Upper lobe of left lung (tissue), 6 donors: ENCODE measurements at places on chromosomes 7 and 10.

GRCh38 chr7:112487457-112488263 is 6.9 kb downstream of the LSMEM1 start:
- H3K4me3 ChIP-seq: no peak overlapping the region
- H3K36me3 ChIP-seq: no peaks in the 10 kb centered on the region
- H3K27me3 ChIP-seq: no peaks in the 10 kb centered on the region
- peaks cover 11% of the 10 kb centered on the region for H3K4me1 ChIP-seq

DNA sequence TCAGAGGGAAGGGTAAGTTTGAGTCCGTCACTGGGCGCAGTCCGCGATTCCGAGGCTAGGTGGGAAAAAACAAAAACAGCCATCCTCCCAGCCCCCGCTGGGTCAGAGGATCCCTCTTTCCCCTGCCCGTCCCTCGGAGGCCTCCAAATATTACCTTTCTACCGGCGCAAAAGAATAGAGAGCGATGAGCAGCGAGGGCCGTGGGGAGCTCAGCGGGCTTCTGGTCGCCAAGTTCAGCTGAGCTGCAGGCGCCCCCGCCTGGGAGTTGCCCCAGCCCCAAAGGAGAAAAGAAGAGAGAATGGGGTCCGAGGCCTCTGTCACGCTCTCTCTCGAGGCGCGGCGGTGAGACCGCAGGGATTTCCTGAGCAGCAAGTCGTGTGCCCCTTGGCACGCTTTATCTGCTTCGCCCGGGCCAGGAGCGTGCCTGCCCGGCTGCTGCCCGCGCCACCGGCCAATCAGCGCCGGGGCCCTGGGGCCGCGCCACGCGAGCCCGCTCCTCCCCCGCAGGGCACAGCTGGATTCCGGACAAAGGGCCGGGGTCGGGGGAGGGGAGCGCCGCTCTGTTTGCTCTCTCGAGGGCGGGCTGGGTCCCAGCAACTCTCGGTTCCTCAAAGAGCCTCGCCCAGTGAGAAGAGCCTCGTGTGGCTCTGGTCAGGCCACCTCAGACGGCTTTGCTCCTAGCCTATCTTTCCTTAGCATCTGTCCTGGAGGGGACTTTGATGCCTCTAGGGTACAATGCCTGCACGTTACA is at the start of gene NEUROG3:
Gene NEUROG3 (minus strand): TSS at position 367 of the 751 bp plus-strand sequence. CDS start 379 bp downstream, outside the sequence.
- no peak within 1 kb of the TSS for H3K4me3 ChIP-seq
- H3K36me3 ChIP-seq: no peaks in the 10 kb centered on the region
- no peak within 1 kb of the TSS for H3K27ac ChIP-seq
- peaks cover 56% of the 10 kb centered on the region for H3K27me3 ChIP-seq

DNA sequence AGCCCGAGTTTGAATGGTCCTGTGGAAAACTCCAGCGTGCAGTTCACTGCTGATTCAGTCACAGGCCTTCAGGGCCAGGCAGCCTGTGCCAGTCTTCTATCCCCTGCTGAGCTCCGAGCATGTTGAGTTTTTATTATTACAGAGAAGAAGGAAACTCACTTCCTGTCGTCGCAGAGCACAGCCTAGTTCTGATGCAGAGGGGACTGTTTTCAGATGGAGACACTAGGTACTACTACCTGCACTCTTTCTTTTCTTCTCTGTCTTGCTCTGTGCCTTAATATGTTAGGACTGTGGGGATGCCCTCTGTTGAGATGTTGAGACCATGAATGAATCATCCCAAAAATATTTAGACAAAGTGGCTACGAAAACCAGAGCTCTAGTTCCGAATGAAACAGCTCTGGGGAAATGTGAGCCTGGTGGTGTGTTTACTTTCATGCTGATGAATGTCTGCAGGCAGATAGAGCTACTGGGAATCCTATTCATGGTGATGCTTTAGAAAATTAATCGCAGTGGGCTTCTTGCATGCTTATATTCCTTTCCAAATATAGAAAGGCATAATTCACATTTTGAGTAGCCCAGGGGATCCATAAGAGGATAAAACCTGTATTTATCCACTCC is 29.6 kb downstream of the CASP7 start:
- DNase-seq: no peak
- peaks cover 7% of the 10 kb centered on the region for H3K36me3 ChIP-seq
- peaks cover 8% of the 10 kb centered on the region for H3K4me1 ChIP-seq

DNA sequence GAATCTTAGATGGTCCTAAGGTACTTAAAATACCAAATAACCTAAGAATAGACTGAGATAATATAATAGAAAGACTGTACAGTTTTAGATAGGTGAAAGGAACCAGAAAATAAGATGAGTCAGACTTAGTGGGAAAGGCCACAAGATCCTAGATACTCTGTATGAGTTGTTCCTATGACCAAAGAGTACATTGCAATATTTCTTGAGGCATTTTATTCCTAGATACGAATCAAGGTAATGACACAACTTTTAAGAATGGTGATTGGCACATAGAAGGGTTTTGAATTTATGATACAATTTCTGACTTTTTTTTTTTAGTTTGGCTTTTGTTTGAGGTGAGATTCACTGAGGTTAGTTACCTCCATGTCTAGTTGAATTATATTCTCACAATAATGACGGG is 30.2 kb downstream of the MGAM start:
- H3K27ac ChIP-seq: no peak overlapping the region
- H3K4me1 ChIP-seq: no peaks in the 10 kb centered on the region
- no peaks in the 10 kb centered on the region for H3K36me3 ChIP-seq

GRCh38 chr10:99731306-99732032 is 458 bp downstream of the COX15 start:
- no peak for DNase-seq
- H3K36me3 ChIP-seq: peaks cover 28% of the 10 kb centered on the region

GRCh38 chr7:66668677-66669076 is 40.0 kb downstream of the KCTD7 start:
- no peak overlapping the region for H3K27ac ChIP-seq
- H3K27me3 ChIP-seq: no peaks in the 10 kb centered on the region

DNA sequence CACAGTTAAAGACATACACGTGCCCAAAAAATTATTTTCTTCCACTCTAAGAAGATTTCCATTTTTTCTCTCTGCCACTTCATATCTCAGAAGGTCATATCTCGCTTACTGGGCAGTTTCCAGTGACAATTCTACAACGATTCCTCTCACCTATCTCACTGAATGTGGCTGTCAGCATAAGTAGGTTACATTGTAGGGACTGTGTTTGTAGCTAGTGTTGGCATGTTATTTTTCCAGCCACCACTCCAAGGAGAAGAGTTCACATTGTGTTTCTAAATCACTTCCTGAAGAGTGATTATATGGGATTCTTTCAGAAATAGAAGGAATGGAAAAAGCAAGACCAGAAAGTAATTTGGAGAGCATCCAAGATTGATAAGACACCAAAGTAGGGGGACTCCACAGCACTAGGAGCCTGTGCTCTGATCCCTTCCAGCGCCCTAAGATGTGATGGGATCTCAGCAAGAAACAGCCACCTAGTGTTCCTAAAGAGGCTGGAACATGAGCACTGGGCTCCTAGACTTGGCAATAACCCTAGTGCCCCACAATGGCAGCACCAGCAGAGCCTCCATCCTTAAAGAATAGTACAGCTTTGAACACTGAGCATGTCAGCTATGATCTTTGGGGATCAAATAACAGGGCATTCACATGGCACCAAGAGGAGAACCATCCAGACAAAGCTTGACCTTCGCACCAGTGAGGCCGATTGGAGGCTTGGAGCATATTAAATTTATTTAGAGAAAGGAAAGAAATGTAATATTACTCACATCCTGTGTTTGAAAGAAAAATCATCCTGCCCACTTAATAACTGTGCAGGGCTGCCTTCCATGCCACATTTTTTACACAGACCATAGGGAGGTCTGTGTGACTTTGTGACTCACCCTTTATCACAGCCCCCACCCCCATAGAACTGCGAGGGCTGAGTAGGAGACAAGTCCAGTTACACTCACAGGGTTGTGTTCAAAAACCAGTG is 51.8 kb downstream of the CAV1 start:
- H3K27ac ChIP-seq: peak overlapping the region; percentile 59
- no peaks in the 10 kb centered on the region for H3K27me3 ChIP-seq
- no peaks in the 10 kb centered on the region for H3K36me3 ChIP-seq
- no peak for DNase-seq
- peaks cover 40% of the 10 kb centered on the region for H3K4me1 ChIP-seq

GRCh38 chr7:13466874-13467547 is 522.5 kb downstream of the ETV1 start:
- H3K36me3 ChIP-seq: no peaks in the 10 kb centered on the region
- no peak for DNase-seq
- no peaks in the 10 kb centered on the region for H3K27me3 ChIP-seq
- H3K4me3 ChIP-seq: no peak overlapping the region
- no peak overlapping the region for H3K27ac ChIP-seq

- H3K36me3 ChIP-seq: no peaks in the 10 kb centered on the region
- H3K27ac ChIP-seq: no peak overlapping the region
- no peaks in the 10 kb centered on the region for H3K4me1 ChIP-seq
- DNase-seq: no peak
- H3K4me3 ChIP-seq: no peak overlapping the region
Observed at GRCh38 chr10:113331961-113332360, 220.9 kb upstream of the HABP2 start.

- no peak overlapping the region for H3K27ac ChIP-seq
- peaks cover 10% of the 10 kb centered on the region for H3K4me1 ChIP-seq
- peak; percentile 50 for DNase-seq
- no peaks in the 10 kb centered on the region for H3K36me3 ChIP-seq
- H3K27me3 ChIP-seq: no peaks in the 10 kb centered on the region
Observed at GRCh38 chr10:49272251-49273081, 26.5 kb upstream of the C10orf71 start.

DNA sequence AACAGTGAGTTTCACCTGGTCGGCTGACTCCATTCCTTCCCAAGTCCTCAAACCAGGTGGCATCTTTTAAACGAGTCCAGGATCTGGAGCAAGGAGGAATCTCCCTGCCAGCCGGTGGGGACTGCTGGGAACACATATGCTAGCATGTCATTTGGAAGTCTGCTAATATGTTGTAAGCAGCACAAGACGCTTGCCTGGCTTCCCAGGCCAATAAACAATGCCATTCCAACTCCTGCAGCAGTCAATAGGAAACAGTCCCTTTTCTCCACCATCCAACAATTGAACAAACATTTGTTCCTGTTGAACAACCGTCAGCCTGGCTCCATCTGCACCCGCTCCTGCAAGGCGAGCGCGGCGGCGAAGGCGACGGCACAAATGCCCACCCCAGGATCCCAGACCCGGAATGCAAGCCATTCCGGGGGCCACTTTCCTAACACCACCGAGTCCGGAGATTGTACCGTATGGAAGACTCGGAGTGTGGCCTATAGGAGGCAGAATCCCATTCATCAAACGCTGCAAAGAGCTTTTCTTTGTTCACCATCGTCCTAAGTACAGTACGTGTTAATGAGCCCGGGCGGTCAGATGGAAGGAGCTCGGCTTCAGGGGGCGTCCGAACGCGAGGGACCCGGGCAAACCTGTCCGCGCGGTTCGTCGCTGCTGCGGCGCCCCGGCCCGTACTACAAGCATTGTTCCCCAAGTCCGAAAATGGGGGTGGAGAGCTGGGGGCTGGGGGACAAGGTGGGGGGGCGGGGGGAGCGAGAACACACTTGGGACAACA is 1.6 kb downstream of the FAM53B start:
- H3K4me1 ChIP-seq: peaks cover 65% of the 10 kb centered on the region
- H3K36me3 ChIP-seq: no peaks in the 10 kb centered on the region
- peak; percentile 85 for DNase-seq
- H3K27me3 ChIP-seq: no peaks in the 10 kb centered on the region
- H3K4me3 ChIP-seq: peak overlapping the region; percentile 59
- peak overlapping the region; percentile 91 for H3K27ac ChIP-seq

DNA sequence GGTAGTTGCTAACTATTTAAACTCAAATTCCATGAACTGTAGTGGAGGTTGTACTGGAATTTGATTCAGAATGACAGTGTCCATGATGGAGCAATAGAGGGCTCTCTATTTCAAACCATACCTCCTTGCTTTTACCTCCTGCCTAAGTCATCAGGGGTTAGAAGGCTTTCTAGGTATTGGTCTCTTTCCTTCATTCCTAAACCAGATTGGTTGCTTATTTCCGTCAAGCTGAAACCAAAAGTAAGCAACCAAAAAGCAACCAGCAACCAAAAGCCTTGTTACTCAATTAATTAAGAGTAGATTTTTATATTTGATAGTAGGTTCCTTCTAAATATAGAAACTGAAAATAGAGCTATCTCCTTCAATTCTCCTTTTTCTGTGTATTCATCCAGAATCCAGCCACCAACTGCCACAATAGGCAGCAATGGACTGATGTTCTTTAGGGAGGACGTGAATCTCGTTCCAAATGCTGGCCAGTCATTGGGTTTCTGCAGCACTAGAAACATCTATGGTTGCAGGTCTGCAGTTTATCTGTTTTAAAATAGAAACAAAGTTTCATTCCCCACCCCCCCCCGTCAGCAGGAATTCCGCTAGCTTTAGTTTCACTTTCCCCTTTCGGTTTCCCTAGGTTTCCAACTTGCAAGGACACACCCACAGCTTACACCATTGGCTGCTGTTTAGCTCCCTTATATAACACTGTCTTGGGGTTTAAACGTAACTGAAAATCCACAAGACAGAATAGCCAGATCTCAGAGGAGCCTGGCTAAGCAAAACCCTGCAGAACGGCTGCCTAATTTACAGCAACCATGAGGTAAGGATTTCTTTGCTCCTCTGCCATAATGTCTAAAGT is at the start of gene IFIT1:
Gene IFIT1 (plus strand): TSS at position 717 of the 850 bp plus-strand sequence. CDS start 90 bp downstream, at position 807.
- no peaks in the 10 kb centered on the region for H3K36me3 ChIP-seq
- peak within 1 kb of the TSS; percentile 44 for H3K4me3 ChIP-seq
- peaks cover 21% of the 10 kb centered on the region for H3K4me1 ChIP-seq

- H3K27ac ChIP-seq: no peak overlapping the region
- H3K27me3 ChIP-seq: no peaks in the 10 kb centered on the region
- H3K4me1 ChIP-seq: no peaks in the 10 kb centered on the region
- no peak for DNase-seq
Observed at GRCh38 chr10:86285136-86285790, 81.3 kb downstream of the GRID1 start.

DNA sequence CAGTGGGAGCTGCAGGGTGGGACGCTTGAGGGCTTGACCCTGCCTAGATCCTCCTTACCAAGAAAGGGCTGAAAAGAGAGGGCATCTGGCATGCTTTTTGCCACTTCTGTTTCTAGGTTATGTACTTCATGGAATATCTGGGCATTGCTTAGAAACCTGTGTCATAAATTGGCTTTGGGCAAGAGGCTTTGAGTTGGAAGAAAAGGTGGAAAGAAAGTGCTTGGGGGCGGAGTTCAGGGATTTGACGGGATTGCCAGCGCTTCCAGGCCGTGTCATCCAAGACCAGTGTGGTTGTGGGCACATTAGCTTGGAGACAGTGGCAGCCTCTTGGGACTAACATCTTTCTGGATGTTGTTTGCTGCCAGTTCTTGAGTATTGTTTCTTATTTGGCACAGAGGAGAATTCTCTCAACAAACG is 825 bp downstream of the ZNF862 start:
- no peaks in the 10 kb centered on the region for H3K27me3 ChIP-seq
- peaks cover 17% of the 10 kb centered on the region for H3K4me1 ChIP-seq
- H3K27ac ChIP-seq: peak overlapping the region; percentile 91
- peak overlapping the region; percentile 69 for H3K4me3 ChIP-seq

DNA sequence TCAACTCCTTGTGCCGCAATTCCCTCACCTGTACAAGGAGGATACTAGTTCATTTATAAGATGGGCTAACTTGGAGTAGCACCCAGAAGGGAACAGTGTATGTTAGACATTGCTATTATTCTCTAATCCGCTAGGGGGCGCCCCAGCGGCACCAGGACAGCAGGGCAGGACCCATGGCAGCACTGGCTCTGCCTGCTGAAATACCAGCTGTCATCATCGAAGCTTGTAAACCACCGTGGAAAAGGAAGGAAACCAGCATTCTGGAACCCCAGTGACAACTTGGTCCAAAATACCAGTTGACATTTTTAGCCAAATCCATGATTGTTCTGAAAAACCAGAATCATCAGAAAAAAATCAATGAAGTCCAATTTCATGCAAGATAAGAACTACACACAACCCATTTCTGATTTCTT is 134.4 kb downstream of the ITGA8 start:
- H3K4me3 ChIP-seq: no peak overlapping the region
- DNase-seq: peak; percentile 62
- no peaks in the 10 kb centered on the region for H3K36me3 ChIP-seq
- peaks cover 7% of the 10 kb centered on the region for H3K4me1 ChIP-seq
- no peak overlapping the region for H3K27ac ChIP-seq
- H3K27me3 ChIP-seq: no peaks in the 10 kb centered on the region
